Activated naive CD4-positive, alpha-beta T cell treated with Interleukin-2 at 50 U/mL for 16 hours (primary cell): ENCODE measurements at places on chromosomes 7 and 10.

DNA sequence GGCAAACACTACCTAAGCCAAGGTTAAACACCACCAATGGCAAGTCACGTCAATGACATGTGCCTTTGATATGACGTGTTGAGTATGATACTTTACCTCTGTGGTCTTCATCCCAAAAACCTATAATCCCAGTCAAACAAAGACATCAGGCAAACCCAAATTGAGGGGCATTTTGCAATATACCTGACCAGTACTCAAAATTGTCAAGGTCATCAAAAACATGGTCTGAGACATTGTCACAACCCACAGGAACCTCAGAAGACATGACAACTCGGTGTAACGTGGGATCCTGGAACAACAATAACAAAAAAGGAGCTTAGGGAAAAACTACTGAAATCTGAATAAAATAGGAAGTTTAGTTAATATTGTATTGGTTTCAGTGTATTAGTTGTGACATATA lies 7.2 kb downstream of the FAM237B start:
- no peak for DNase-seq

DNA sequence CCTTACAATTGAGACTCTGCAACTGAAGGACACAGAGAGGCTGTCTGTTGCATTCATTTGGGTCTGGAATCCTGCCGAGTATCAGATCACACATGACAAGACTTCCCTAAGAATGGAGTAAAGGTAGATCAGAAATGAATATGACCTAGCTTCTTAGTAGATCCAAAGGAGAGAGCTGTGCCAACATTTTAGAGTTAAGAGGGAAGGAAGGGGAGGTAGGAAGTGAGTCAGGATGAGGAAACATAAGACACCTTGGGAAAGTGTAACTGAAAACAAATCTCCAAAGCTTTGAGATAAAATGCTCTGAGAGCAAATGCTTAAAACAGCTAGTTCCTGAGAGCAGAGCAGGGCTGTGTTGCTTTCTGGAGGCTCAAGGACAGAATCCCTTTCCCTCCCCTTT lies 6.1 kb upstream of the SLC25A13 start:
- no peak for DNase-seq

DNA sequence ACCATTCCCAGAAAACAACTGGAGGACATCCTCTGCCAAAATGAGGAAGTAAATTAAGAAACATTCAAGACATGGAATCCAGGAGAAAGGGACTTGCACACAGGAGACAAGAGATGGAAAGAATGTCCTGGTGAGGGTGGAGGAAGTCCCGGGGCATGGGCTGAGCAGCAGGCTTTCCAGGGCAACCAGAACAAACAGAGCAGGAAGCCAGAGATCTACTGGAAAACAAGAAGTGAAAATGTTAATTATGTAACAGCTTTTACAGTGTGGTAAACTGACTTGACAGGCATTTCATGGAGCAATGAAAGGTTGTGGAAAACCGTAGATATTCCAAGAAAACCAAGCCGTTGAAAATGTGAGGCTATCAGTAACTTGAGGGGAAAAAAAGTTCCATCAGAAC lies 55.2 kb upstream of the ZNF746 start:
- DNase-seq = no peak

DNA sequence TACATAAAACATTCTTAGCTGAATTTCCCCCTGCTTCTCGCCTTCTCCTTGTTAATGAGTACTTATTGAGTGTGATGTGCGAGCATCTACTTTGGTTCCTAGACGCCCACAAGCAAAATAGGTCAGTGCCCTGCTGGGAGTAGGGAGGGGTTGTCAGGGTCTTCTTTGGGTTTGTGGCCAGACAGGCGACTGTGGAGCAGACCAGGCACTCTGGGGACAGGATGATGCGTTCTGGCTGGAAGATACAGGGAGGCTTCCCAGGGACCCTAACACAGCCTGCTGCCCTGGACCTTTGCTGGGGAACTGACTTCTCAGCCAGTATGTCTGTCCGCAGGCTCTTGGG lies 227.2 kb downstream of the CUX1 start:
- no peak for DNase-seq

DNA sequence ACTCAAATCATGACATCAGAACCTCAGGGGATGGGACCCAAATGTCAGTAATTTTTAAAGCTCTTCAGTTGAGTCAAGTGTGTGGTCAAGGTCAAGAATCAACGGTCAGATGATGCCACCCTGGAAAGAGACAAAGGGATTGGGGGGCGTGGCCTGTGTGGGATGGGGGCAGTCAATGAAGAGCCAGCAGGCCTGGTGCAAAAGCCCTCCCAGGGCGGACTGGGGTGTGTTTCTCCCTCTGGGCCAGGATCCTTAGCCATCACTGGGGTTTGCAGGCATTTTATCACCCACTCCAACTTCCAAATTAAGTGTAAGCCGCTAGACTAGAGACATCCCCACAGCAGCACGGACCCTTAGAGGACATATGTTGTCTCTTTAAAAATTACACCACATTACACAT lies 204.7 kb downstream of the USP6NL start:
- DNase-seq = no peak
